NCI-H524 (cell line): ENCODE measurements at places on chromosomes 12 and 14.
A peak's percentile ranks its signal among the peaks of the same experiment; 100 is the strongest.

DNA sequence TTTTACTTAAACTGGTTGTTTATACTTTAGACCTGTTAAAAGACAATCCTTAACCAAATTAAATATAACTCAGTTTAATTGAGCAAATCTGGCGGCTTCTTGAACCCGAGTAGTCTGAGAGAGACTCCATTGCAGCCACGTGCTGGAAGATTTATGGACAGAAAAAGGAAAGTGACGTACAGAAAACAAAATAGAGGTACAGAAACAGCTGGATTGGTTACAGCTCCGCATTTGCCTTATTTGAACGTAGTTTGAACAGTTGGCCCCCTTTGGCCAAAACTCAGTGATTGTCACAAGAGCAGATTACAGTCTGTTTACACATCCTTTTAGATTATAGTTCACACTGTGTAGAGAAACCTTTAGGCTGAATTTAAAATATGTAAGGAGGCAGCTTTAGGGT, 155.9 kb downstream of the RAD51B start:
- no peak for DNase-seq

DNA sequence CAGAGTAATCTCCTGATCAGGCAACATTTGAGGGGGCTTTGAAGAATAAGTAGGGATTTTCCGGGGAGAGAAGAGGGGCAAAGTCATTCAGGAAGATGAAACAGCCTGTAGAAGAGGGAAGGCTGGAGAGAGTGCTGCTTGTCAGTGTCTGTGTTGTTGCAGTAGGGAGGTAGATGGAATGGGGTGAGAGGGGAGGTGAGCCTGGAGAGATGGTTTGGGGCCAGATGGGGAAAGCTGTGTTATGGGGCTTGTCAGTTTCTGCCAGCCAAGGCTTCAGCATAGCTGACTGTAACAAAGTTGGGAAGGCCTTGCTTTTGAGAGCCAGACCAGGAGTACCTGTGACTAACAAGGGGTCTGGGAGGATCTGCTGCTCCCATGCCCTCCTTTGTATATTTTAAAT, 18.0 kb downstream of the BICD1 start:
- DNase-seq, result peak; percentile 50

DNA sequence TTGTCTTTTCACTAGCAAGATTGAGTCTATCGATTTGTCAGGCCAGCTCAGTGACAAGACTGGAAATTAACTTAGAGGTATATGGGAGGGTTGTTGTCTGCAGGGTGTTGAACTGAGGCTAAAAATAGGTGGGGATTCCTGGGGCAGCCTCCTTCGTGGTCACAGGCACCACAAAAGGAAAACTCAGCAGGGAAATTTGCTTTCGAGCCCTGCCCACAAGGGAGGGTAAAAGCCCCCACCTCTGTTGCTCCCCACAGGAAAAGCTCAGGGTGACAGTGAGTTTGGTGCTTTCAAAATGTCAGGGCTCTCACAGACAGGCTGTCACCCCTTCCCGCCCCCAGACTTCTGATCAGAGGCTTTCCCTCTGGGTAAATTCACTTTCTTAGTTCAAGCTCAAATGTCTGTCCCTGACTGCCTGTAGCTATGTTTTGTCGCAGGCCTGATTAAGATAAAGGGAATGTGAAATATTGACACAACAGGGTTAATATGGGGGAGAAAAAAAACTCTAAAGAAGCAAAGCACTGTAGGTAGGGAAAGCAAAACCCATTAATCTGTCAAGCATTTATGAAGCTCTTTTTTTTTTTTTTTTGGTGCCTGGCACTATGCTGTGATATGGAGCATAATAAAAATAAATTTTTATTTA, 11.7 kb upstream of the NFKBIA start:
- DNase-seq, result no peak

GRCh38 chr12:39173726-39174125, 268.3 kb upstream of the CPNE8 start:
- no peak for DNase-seq

DNA sequence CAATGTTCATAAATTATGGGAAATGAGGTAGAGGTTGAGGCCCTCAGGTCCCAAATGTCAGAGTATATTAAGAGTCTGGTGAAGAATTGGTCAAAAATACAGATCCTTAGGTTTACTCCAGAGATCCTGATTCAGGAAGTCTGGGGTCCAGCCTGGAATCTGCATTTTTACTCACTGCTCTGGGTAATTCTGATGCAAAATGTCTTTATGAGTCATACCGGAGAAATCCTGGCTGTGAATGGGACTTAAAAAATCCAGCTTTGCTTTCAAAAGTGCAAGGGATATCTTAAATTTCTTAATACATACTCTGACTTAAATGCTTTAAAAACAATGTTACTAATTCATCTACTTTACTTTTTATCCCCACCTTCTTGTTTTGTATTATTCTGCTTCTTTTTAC, 74.5 kb downstream of the FERMT2 start:
- DNase-seq, result no peak

- no peak for DNase-seq
Observed at GRCh38 chr14:71508901-71509300, 423.3 kb upstream of the RGS6 start.

GRCh38 chr12:32854097-32854496, 42.5 kb downstream of the PKP2 start:
- DNase-seq, result no peak

GRCh38 chr14:22474730-22475351, 114.2 kb downstream of the DAD1 start:
- DNase-seq, result no peak

DNA sequence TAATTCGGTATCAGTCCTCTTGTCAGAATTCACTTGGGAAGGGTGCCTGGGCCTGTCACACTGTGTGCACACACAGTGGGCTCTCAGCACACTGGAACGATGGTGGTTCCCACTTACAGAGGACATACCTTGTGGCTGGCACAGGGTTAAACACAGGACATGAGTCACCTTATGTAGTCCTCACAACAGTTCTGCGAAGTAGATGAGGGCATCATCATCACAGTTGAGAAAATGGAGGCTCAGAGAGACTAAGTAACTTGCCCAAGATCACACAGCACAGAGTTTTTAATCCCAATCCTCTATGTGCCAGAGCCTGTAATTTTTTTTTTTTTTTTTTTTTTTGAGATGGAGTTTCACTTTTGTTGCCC, 90.7 kb downstream of the NINJ2 start:
- DNase-seq, result no peak
